ENCODE measurements at places on chromosomes 2 and 18.

DNA sequence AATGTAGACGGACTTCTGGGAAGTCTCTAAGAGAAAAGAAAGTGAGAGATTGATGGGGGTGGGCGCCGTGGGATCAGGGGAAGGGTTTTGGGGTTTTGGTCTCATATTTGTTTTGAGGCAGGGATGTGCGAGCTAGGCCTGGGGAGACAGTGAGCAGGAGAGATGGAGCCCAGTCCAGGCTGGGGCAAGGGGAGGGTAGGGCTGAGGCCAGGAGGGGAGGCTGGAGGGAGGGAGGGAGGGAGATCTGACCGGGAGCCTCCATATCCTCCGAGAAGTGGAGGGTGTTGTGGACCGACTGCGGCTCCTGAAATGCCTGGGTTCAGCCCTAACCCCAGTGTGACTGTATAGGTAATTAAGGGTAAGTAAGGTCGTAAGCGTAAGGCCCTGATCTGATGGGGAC is 72.8 kb upstream of the ODC1 start:
- DNase-seq = no peak

DNA sequence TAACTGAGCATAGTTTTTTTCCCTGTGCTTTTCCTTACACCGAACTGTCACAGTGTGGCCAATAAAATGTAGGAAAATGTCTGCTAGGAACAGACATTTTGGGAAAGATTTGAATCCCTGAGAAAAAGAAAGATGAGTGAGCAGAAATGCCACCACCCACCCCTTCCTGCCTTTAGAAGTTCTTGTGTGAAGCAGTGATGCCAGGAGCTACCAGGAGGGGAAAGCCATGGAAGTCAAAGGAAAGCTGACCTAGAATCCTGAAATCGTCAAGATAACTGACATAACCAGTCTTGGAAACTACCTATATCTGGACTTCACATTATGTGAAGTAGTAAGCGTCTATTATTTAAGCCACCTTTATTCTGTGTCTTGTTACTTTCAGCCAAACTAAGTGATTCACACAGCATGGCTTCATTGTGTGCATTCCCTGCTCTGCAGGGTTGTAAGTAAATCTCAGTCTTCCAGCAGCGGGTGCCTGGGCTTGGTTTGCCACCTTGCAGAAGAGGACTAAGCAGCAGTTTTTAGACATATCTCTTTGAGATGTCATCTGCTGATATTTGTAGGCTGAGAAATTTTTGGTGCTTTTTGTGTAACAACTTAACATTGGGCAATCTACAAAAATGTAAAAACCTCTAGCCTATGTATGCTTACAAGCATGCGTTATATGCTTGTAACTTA is 11.2 kb upstream of the SPRED2 start:
- DNase-seq = no peak

GRCh38 chr2:185583058-185583816 is 155.4 kb upstream of the FSIP2 start:
- DNase-seq = no peak

DNA sequence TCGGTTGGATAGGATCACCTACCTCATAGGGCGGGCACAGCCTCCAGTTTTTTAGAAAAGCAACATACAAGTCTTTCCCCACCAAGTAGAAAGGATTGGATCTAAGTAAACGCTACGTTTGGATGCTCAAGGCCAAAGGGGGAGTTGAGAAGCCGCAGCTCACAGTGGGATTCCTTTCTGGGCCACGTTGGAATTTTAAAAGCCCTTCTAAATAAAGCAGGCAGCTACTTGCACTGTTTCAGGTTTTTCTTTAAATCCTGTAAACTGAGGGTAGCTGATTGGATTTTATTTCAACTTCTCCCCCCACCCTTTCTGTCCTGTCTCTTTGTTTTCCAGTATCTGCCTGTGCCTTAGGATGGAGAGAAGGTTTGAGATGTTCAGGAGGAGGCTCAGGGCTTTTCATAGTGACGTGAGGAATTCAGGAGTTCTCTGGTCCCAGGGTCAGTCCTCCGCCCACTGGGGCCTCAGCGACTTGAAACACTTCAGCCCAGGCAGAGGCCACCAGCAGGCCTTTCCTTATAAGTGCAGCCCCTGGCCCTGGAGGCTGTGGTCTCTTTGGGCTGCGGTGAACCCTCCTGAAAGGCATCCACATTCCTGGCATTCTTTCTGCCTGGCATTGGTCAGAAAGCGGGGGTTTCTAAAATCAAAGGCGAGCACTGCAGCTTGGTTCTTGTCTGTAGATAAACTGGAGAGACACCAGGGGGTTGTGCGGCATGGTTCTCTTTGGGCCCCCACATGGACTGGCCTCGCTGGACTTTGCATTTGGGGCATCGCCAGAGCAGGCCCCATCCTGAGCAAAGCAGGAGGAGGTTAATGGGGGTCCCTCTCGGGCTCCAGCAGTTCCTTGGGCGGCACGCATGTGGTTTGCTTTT is 44.5 kb downstream of the SH3BP4 start:
- DNase-seq = no peak

- DNase-seq = no peak
Measured at GRCh38 chr2:20241973-20242726, 17.2 kb upstream of the SDC1 start.

DNA sequence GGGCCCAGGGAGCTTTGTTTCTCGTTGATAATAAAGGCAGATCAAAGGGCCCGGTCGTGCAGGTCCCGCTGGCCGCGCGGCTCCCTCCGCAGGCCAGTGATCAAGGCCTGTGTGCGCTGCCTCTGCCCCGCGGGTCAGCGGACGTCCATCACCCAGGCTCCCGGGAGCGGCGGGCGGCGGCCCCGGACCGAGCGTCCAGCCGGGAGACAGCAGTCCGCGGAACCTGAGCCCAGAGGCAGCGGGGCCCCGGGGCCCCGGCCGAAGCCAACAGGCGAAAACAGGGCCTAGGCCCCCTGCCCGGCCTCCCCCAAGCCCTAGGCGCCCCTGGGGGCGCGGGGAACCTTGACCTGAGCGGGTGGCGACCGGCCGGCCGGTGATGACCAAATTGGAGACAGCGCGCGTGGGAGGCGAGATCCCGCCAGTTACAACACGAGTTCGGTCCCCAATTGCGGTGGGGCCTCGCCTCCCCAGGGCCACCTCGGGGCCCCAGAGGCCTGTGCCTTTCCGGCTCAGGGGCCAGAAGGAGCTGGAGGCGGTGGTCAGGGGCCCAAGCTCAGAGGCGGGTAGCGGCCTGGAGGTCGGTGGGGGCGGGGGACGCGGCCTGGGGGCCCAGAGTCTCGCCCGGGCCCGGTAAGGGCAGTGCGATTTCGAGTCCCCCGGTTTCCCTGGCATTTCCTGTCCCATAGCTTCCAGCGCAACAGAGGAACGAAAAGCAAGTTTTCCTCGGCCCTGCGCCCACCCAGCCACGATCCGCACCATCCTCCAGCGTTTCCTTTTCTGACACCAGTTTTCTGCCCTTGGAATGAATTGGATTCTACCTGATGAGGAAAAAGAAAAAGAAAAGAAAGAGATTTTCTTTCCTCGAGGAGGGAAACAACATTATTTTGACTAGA is 5.9 kb downstream of the SP9 start:
- no peak for DNase-seq

- DNase-seq = no peak
Measured at GRCh38 chr2:107001551-107001950, 115.6 kb upstream of the ST6GAL2 start.

GRCh38 chr2:105261061-105261460 is 19.5 kb downstream of the GPR45 start:
- no peak for DNase-seq

GRCh38 chr18:39647627-39648534 is 2082.3 kb upstream of the CELF4 start:
- no peak for DNase-seq

All from KG1 (cell line).